Adrenal gland (tissue), 19 donors: ENCODE measurements at places on chromosomes 1 and 21.
A peak's percentile ranks its signal among the peaks of the same experiment; 100 is the strongest.

DNA sequence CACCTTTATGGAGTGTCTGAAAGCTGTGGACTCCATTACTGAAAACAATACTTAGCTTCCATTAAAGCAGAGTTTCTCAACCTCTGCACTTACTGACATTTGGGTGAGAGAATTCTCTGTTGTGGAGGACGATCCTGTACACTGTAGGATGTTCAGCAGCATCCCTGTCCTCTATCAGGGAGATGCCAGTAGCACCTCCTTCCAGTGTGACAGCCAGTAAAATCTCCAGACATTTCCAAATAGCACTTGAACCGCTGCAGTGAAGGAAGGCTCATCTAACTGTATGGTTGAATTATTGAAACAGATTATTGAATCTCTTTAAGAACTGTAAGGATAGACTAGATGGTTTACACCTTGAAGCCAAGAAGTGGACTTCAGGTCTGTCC is 3.1 kb downstream of the PRDM2 start:
- no peak for DNase-seq

DNA sequence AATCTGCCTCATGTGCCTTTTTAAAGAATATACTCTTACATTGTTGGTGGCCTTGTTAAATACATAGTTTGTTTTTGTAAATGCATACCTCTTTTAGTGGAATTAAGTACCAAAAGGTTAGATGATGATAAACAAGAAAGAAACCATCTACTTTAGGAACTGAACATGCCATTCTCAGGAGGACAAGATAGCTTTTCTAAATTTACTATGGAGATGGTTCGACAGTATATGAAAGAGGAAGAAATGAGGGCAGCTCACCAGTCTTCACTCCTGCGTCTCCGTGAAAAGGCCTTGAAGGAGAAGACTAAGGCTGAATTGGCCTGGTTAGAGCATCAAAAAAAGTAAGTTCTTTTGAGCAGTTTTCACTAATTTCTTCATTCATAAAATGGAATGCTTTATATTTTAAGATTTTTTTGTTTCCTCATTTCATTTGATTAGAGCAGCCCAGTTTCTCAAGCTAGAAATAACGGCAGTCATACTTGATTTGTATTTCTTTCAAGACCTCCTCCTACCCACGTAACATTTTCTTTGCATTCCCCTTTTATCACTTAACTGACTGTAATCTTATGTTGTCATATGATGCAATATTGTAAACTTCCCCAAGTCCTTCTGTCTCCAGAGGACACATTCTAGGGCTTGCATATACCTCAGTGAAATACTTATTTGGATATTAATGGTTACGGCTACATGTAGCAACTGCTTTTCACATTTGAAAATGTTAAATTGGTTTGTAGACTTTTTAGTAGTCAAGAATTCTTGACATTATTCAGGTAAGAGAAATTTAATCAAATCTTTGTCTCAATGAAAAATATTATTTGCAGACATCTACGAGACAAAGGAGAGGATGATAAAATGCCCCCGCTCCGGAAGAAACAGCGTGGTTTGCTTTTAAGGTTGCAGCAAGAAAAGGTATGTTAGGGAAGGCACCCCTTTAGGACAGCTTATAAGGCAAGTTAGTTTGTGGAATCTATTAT is 99.3 kb downstream of the CEP350 start:
- no peak for DNase-seq

- no peak for DNase-seq
Measured at GRCh38 chr1:59025898-59026426, 242.1 kb upstream of the JUN start.

DNA sequence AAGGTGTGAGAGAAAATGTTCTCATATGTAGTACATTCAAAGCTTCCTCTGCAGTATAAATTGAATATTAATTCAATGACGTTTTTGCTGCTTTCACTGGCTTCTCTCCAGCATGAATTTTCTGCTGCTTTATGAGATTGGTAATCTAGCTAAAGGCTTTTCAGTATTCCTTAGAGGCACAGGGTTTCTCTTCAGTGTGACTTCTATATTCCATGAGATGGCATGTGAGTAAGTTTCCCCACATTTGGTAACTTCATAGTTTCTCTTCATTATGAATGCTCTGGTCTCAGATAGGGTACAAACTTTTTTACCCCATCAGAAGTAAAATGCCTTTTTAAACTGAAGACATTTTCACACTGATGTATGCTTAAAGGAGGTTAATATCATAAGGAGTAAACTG is 10.4 kb upstream of the KLF18 start:
- DNase-seq = no peak

DNA sequence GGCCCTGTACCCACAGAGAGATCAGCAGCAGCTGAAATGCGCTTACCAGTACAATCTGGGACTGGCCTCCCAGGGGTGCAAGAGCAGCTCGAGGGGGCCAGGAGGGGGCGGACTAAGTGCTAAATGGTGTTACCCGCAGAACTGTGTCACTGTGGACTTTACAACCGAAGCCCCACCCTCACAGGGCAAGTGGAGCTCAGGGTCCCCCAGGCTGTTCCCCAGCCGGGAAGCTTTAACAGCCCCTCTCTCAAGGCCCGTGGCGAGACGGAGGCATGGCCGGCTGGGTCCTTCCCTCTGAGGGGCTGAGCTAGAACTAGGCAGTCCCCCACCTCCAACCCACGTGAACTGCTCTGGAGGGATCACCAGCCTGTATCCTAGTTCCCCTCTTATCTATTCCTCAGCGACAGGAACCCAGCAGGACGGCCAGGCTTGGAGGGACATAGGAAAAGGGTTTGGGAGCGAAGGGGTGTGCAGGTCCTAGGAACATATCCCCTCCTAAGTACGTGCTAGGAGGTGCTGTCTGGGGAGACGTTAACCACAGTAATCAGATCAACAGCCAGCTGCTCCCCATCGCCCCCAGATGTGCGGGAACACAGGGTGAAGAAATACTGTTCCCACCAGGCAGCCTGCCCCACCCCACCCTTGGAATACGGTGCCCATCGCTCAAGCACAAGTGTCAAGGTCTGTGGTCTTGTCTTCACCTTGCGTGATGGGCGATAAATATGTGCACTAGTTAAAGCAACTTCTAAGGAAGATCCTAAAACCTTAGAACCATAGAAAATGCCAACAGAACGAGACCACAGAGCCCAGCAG is 24.4 kb downstream of the ZBTB17 start:
- peak; percentile 27 for DNase-seq

DNA sequence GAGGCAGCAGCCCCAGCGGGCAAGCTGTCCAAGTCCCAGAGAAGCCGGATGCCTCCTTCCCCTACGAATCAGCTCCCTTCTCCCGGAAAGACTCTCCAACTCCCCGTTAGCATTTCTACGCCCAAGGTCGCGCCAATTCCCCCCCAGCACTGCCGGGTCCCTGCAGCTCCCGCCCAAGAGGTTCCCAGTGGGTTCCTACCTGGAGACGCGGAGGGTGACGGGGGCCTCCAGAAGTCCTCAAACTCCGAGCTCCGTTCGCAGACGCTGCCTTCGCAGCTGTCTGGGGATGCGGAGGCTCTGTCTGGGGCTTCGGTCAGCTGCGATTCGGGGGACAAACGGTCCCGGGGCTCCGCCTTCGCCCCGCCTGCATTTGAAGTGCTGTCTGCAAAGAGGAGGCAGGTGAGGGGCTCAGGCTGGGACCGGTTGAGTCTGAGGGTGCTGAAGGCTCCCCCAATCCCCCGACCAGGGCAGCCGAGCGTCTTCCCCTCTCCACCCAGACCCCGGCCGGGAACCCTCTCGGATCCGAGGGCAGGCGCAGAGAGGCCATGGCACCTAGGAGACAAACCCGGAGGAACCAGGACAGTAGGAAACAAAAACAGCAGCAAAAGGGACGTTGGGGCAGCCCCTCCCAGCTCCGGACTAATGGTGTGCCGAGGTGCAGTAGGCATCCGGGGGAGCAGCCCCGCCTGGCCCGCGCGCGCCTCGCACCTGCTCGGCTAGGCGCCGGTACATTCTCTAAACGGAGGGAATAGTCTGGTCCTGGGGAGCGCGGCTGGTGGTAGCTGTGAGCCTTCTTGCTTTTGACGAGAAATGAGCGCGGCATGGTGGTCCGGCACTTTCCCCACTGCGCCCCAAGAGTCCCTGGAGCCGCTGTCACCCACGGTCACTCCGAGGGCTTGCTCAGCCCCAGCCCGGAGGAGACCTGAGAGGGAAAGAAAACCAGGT is 3.8 kb downstream of the GFI1 start:
- DNase-seq = no peak

GRCh38 chr1:6588893-6589520 is 9.2 kb downstream of the ZBTB48 start:
- DNase-seq = no peak

DNA sequence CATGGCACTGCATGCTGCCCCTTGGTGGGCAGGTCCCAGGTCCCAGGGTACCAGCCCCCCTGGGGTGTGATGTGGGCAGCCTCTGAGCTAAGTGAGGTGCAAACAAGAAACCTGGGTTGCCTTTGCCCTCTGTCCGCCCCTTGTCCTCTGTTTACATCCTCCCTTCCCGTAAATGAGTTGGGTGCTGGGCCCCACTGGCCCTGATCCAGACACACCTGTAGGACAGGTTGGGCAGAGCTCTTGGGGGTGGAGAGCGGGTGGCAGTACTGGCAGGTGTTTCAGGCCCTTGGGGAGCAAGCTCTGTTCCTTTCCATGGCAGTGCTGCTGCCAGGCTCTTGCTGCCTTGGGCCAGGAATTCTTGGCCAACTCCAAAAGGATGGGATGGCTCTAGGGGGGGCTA is 35.8 kb downstream of the ELF3 start:
- DNase-seq = no peak

DNA sequence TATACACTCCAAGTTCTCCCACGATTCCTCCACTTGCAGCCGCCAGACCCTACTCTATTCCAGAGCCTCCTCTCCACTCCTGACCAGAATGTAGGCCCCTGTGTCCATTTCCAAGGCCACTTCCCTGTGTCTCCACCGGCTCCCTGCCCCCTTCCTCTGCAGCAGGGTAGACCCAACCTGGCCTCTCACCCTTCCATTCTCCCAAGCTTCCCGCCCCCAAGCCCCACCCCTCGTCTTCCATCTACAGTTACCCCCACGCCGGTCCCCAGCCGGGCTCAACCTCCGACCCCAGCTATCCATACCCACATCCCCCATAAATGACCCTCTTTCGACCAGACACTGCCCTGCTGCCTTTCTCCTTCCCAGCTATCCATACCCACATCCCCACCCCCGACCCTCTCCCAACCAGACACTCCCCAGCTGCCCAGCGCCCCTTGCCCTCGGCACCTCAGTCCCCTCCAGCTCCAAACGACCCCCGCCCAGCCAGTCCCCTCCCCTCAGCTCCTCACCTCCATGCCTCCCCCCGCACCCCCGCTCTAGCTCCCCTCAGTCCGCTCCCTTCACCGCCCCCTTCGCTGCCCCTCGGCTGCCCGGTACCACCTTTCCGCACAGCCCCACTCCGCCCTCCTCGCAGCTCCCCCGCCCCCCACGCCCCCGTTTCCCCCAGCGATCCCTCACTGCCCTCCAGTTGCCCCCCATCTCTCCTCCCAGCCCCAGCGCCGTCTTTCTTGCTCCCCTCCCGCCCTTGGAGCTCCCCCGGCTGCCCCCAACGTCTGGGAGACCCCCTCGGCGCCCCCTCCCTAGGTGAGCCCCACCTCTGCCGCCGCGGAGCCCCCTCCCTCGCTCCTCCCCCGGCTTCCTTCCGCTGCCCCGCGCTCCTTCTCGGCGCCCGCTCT is 670 bp downstream of the RAB3B start:
- no peak for DNase-seq

DNA sequence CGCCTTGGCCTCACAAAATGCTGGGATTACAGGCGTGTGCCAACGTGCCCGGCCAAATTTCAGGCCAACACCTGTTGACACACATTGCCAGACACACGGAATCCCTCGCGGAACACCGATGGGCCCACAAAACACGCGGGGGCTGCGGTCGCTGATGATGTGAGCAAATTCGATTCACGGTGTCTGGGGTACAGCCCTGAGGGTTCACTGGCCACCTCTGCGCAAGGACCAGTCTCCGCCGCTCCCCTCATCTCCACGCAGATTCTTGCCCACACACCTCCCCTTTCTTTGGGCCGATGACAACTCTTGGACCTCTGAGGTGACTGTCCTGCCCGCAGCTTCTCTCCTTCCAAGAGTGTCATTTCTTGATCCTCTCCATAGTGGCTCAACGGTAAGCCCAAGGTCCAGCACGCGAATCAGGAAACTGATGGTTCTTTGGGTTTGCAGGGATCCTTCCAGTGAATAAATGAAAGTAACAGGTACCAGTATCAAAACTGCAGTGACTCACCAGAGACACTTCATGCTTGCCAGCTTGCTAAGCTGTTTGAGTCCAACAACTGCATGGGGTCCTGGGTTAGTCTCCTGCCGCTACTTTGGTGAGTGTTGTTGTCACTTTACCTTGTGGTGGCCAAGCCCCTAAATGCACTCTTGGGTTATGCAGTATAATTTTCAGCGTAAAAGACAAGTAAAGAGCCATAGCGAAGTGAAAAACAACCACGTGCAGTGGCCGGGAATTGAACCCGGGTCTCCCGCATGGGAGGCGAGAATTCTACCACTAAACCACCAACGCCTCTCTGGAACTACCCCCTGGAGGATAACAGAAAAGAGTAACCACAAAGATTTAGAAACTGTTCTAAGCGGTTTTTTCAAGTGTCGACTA is 11.0 kb upstream of the RNU1-3 start:
- DNase-seq = no peak

- peak; percentile 84 for DNase-seq
Measured at GRCh38 chr1:46401964-46402626, 8.0 kb downstream of the FAAH start.

DNA sequence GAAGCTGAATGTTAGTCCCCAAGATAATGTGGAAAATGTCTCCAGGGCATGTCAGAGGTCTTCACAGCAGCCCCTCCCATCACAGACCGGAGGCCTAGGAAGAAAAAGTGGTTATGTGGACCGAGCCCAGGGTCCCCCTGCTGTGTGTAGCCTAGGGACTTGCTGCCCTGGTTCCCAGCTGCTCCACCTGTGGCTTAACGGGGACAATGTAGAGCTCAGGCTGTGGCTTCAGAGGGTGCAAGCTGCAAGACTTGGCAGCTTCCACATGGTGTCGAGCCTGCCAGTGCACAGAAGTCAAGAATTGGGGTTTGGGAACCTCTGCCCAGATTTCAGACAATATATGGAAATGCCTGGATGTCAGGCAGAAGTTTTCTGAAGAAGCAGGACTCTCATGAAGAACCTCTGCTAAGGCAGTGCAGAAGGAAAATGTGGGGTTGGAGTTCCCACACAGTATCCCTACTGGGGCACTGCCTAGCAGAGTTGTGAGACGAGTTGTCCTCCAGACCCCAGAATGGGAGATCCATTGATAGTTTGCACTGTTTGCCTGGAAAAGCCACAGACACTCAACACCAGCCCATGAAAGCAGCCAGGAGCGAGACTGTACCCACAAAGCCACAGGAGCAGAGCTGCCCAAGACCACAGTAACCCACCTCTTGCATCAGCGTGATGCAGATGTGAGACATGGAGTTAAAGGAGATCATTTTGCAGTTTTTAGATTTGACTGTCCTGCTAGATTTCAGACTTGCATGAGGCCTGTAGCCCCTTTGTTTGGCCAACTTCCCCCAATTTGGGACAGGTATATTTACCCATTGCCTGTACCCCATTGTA is 204.9 kb downstream of the MRPL39 start:
- no peak for DNase-seq

- DNase-seq = no peak
Measured at GRCh38 chr21:46448108-46448507, 10.6 kb upstream of the DIP2A start.
